ENCODE measurements at places on chromosomes 11 and 22. TPM values are rescaled to one million over a fixed set of nuclear protein-coding genes. Genes with fewer than 3 reads are reported as not detected.

Gene MS4A3
- 0.82 TPM for total RNA-seq

DNA sequence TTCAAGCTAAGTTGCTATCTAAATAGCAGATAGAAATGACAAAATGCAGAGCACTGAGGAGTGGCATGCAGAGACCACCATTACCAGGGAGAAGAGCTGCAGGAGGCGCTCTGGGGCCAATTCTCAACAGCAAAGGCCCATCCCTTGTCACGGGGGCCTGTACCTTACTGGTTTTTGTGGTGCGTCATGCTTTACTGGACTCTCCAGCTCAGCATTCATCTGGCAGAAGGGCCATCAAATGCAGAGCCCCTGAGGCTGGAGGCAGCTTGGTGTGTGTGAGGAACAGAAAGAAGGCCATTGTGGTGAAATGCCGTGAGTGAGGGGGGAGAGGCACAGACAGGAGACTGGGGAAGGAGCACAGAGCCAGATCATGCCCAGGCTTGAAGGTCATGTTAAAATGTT lies 56.5 kb upstream of the NAV2 start:
- no peak for DNase-seq

DNA sequence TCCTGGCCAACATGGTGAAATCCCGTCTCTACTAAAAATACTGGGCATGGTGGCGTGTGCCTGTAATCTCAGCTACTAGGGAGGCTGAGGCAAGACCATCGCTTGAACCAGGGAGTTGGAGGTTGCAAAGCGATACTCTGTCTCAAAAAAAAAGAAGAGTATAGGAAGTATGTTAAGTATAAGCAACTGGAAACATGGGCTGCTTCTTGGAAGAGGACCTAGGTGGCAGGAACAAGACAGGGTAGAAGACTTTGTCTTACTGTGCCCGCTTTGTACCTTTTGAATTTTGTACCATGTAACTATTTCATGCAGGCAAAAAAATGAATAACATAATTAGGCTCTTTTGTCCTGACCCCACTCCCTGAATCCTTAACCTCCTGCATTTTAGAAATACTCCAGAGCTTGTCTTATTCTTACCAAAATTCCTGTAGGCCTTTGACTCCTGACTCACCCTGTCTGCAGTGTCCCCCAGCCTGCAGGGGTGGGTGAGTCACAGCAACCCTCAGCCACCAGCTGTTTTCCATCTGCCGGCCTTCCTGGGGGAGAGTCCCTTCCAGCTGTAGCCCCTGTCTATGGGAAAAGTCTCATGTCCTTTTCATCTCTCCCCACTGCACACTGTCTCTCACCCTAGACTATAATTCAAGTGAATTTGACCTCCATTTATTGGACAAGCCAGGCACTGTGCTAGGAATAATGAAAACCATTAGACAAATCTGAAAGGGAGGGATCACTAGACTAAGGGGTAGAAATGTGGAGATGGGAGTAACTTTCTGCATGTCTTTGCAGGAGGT lies 41.8 kb downstream of the TXN2 start:
- DNase-seq, result no peak

- no peak for DNase-seq
Measured at GRCh38 chr22:37334461-37334858, 52.2 kb downstream of the CYTH4 start.

Gene MGAT3
- 26.0 TPM for total RNA-seq

- DNase-seq, result no peak
Measured at GRCh38 chr11:114080769-114081168, 21.3 kb downstream of the ZBTB16 start.

DNA sequence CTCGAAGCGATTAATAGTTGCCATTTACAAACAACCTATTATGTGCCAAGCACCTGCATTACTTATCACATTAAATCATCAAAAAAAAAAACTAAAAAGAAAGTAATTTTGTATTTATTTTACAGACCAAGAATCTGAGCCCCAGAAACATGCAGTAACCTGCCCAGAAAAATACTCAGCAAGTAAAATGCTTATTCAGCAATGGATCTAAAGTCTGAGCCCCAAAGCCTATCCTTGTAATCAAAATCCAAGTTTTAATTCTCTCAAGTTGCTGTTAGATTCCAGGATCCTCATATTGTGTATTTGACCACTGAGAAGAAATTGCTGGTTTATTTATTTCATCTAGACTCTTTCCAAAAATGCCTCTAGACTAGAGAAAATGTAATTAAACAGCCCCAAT lies 783.3 kb upstream of the API5 start:
- DNase-seq, result no peak

DNA sequence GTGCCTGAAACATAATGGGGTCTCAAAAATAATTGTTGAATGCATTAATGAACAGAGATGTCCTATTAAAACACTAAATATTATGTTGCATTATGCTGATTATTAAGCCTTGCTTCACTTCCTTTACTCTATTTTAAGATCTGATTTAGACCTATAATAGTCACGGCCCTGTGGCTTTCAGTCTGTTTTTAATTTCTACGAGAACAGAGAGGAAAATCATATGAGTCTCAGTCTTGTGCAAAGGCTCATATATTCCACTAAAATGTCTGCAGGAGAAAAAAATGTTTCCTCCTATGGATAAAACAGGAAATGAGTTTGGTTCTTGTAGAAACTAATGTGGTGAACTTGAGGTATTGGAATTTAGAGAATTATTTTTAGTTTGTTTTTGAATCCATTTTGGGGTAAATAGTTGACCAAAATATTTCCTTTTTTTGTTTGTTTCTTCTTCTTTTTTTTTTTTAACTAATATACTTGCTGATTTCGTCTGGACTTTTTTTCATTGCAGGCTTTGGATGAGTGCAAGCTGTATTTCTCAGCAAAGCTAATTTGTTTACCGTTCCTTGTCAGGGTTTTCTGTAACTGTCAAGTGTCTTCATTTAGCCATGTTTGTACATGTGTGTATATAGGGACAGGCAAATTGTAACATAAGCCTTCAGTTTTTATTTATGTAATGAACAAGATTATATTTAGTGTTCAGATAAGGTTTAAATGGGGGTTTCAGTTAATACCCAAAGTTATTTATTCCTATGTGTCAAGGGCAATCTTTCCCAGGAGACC lies 139.1 kb upstream of the DDI1 start:
- no peak for DNase-seq

DNA sequence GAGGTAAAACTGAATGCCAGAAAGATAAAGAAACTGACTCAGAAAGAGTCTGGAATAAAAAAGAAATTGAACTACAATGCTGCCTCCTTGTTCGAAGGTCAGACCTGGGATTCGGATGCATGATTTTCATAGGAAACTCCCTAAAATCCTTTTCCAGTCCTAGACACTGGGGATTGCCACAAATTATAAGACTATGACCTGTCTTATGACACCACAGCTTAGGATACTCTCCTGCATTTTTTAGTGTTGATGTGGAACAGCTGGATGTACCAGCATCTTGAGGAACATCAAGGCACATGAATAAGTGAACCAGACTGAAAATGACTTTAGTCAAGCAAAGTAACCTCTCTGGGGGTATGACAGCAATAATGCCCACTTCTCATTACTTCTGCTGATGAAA lies 9.0 kb downstream of the KIRREL3 start:
- DNase-seq, result no peak

DNA sequence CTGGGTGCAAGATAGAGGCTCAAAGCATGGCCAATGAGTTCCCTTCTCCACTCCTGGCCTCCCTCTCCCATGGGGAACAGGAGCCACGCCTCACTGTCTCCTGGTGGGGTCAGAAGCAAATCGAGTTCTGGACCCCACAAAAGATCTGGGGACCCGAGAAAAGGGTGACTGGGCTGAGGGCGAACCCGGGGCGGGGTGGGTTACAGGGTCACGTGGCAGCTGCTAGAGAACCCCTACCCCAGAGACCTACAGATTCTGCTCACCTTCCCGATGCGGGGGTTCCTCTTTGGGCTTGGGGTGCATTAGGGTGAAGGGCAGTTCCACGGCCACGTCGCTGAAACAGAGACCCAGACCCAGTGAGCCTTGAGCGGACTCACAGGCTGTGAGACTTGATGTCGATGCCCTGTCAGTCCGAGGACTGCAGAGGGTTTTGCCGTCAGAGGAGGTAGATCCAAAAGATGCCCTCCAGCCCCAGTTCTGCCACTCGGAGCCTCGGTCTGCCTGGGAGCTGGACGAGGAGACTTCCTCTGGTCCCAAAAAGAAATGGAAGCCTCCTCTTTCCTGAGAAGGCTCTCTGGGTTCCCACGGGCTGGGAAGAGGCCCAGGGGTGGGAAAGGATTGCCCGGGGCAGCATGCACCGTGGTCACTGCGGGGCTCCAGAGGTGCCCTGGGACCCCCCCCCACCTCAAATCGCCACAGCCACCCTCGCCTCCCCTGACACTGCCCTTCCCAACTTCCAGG lies 28.2 kb downstream of the TPBGL start:
- DNase-seq, result no peak

DNA sequence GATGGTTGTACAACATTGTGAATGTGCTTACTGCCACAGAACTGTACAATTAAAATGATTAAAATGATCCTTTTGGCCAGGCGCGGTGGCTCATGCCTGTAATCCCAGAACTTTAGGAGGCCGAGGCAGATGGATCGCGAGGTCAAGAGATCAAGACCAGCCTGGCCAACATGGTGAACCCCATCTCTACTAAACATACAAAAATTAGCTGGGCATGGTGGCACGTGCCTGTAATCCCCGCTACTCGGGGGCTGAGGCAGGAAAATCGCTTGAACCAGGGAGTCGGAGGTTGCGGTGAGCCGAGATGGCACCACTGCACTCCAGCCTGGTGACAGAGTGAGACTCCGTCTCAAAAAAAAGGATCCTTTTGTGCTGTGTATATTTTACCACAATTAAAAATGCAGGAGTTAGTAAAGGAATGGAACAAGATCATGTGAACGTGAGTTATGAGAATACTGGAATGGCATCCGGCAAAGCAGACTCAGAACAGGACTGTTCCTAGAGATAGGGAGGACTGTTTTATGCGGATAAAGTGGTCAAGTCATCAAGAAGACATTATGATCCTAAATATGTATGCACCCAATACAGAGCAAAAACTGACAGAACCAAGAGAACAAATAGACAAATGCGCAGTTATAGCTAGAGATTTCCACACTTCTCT lies 58.0 kb upstream of the CLDN5 start:
- no peak for DNase-seq

Gene TCF20
- total RNA-seq, result 33.2 TPM

DNA sequence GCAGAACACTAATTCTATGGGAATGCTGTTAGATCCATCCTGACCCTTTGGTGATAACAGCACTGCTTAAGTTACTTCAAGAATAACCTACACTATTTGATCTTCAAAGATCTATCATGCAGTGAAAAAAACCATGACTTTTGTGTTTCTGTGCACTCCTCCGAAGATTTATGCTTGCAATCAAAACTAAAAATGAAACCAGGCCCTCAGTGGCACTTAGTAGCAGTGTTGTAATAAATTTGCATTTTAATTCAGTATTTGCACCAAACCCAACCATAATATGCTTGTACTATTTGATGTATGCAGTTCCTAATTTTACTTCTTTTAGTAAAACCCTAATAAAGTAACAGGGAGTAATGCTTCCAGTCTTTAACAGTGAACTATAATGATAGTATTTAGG lies 130.7 kb downstream of the SOX6 start:
- DNase-seq, result no peak

GRCh38 chr11:124556828-124557227 lies 13.0 kb upstream of the OR8A1 start:
- no peak for DNase-seq

DNA sequence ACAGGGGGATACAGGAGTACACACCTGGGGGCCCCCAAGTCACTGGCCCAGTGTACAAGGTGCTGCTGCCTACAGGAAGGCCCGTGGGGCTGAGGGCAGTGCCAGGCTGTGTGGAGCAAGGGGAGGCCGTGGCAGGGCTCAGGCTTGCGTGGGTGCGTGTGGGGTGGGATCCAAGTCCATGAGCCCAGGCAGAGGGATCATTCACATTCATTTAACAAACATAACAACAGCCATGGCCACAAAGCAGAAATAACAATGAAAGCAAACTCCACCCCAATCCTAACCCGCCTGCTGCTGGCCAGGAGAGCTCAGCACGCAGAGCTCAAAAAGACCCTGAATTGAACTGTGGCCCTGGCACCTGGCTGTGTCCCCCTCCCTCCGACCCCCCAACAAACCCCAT lies 17.0 kb upstream of the SCGB1A1 start:
- DNase-seq, result no peak

GRCh38 chr11:33685082-33685481 lies 15.5 kb downstream of the C11orf91 start:
- DNase-seq, result no peak

Gene LMNTD2
- not detected for total RNA-seq

DNA sequence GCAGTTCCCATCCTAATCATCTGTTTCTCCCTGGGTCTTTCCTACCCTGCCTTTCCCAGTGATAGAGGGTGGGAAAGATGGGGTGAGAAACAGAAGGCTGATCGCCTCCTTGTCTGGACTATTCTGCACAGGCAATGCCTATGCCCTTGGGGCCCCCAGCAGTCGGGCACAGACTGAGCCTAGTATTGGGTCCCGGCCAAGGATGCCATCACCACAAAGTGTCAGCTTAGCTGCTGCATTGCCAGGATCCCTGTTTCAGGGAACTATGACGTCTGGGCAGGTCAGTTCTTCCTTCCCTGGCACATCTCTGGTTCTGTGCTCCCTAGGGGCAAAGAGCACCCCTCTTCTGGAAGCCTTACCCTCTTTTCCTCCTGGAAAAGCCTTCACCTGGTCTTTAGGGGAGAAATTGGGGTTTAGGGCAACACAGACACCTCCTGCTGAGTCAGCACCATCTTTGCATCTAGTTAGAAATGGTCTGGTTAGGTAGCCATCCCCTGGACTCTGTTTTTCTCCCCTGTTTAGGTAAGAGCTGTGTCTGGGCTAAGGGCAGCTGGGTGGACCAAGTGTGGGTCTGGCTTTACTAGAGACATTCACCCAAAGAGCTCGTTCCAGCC lies 2.1 kb downstream of the ADAMTS8 start:
- no peak for DNase-seq

DNA sequence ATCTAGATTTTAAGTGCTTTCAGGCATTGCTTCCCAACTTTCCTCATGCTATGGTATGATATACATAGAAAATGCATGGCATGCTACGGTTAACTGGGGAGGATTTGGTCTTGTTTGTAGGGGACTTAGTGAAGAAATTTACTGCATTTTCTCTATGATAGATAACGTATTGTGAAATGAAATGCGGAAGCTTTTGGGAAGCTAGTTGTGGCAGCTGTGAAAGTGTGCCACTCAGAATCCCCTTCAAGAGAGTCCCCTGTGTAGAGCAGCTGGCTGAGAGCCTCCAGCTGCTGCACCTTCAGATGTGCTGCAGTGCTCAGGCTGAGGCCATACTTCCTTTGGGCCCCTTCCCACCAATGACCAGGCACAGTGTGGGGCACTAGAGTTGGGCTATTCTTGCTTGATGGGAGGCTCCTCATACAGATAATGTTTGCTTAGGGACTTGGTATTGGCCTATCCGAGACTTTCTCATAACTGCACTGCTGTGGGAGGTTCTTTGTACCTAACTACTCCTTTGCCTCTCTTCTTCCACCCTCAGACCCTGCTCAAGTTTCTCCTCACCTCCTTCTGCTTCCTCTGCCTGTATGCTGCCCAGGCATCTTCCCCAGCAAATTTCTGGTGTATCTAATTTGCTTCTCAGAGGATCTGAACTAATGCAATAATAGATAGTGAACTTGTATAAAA lies 67.3 kb downstream of the HIPK3 start:
- DNase-seq, result no peak

All from cerebellum (tissue), 4 donors.